ENCODE measurements at places on chromosomes 11 and 22.

- DNase-seq: peak; percentile 72
These were observed 44.7 kb upstream of the CXCR5 start for GRCh38 chr11:118838905-118839553.

DNA sequence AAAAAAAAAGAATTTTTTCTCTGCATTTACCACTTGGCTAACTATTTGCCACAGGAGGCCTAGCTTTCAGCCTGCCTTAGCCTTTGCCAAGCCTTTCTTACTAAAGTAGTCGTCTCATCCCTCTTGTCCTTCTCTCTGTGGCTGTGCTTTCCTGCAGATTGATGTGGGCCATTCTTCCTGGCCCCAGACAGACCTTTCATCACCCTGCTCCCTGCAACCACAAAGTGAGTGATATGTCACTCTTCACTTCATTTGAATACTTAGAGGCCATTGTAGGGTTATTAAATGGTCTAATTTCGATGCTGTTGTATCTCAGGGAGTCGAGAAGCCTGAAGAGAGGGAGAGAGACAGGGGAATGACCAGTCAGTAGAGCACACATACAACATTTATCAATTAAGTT lies 37.6 kb downstream of the ART5 start:
- no peak for DNase-seq

DNA sequence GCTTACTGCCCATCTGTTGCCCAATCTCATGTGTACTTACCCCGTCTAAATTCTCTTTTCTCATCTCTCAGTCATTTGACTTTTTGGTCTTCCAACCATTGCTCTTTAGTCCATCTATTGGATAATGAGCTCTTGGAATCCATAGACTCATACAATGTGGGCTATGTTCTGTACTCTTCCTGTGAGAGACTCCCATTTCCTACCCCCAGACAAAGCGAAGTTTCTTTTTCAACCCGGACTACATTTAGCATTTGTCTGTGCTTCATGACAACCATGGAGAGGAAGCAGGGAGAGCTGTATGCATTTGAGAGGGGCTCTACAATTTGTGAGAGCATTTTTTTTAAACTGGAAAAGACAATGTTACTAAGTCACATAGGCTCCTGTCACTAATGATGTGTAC lies 4.0 kb upstream of the ARHGAP42 start:
- DNase-seq: no peak

DNA sequence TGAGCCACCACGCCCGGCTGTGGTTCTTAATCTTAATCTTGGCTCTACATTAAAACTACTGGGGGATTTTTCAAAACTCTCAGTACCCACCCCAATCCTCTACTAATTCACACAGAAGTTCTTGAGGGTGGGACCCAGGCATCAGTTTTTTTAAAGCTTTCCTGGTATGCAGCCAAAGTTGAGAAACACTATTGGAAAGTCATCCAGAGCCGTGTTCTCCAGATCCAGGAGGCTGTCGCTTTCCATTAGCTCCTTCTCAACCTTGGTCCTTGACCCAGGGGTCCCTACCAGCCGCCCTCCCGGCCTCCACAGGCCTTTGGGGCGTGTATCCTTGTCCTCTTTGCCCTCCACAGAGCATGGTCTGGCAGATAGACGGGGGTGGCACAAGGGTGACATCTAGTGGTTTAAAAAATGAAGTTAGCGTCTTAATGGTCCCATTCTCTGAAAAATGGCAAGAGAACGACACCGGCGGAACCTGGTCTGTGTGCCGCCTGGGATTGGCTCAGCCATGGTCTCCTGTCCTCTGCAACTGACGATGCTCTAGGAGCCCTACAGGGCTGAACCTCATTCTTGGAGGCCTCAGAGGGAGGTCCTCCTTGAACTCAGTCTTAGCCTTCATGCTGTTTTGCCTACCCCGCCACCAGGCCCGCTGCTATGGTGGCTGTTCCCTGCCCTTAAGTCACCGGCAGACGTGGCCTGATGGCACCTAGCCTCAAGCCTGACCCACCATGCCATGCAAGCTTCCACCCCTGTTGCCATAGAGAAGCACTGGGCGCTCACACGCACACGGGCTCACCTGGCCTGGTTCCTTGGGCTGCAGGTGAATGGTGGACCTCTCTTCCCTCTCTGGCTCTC lies 152.0 kb upstream of the SYN3 start:
- peak; percentile 83 for DNase-seq

DNA sequence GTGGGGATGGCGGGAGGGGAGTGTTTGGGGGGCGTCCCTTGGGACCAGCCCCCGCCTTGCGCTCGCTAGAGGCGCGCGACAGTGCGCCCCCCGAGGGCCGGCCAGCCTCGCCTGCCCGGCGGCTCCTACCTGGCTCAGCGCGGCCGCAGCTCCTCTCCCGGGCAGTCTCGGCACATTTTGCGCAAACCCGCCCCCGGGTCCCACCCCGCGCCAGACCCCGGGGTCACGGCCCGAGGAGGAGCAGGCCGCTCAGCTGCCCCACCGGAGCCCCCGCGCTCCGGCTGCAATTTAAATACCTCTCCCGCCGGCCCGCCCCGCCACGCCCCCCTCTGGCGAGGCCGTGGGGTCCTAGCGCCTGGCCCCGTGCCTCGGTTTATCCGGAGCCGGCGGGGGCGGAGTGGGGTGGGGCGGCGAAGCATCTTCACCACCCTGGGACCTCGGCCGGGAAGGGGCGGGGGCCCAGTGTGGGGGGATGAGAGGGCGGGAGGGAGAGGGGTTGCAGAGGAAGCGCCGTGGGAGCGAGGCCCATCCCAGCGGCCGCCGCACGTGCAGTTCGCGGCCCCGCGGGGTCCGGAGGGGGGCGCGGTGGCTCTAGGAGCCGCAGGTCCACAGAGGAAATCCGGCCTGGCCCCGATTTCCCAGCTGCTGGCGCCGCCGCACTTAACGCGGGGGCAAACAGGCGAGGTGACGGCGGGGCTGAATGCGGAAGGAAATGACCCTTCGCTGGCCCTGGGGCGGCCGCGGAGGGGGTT lies at the start of gene LRRC32:
TSS of gene LRRC32 (minus strand) at position 263 of the 752 bp plus-strand sequence. CDS start 4,793 bp downstream, outside the sequence.
- peak; percentile 83 for DNase-seq

DNA sequence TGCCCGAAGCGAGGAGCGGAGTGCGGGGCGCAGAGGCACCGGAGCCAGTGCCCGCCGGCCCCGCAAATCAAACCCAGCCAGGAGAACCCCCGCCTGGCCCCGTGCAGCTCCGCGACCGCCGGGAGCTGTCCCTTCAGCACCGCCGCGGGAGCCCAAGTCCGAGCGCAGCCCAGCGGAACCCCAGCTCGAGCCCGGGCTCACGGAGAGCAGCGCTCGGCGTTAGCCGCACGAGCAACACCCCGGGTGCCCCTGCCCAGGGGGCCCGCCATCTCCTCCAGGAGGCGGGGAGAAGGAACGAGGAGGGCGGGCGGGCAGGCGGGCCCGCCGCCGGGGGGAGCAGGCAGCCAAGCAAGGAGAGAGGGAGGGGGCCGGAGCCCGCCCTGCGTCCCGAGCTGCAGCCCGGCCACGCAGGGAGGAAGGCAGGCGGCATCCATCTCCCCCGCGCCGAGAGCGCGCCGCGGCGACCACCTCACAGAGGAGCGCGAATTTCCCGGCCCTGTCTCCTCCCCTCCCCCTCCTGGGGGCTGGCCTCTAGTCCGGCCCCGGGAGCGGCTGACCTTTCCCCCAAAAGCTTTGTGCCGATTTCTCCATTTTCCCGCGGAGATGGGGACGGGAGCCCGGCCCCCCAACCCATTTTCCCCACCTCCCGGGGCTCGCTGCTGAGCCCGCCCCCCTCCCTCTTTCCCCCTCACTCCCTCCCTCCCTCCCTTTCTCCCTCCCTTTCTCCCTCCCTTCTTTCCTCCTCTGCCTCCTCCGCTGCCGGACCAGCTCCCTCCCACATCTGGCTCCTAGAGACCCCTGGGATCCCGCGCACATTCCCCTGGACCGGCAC lies 621 bp downstream of the KCNC1 start:
- no peak for DNase-seq

GRCh38 chr22:17597217-17597616 lies 31.3 kb downstream of the ATP6V1E1 start:
- no peak for DNase-seq

- DNase-seq: no peak
These were observed 24.3 kb downstream of the LMO2 start for GRCh38 chr11:33867561-33867960.

DNA sequence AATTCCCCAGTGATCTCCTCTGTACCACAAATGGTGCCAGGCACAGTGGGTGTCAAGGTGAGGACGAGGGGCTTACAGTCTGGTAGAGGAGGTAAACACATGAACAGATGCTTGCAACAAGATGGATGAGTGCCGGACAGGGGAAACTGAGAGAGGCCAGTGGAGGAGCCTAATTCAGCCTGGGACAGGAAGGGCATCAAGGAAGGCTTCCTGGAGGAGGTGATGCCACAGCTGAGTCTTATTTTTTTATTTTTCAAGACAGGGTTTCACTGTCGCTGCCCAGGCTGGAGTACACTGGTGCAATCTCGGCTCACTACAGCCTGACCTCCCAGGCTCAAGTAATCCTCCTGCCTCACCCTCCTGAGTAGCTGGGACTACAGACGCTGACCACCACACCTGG lies 18.8 kb upstream of the NEFH start:
- DNase-seq: no peak

- DNase-seq: peak; percentile 42
These were observed 21.5 kb upstream of the ETS1 start for GRCh38 chr11:128608746-128609407.

DNA sequence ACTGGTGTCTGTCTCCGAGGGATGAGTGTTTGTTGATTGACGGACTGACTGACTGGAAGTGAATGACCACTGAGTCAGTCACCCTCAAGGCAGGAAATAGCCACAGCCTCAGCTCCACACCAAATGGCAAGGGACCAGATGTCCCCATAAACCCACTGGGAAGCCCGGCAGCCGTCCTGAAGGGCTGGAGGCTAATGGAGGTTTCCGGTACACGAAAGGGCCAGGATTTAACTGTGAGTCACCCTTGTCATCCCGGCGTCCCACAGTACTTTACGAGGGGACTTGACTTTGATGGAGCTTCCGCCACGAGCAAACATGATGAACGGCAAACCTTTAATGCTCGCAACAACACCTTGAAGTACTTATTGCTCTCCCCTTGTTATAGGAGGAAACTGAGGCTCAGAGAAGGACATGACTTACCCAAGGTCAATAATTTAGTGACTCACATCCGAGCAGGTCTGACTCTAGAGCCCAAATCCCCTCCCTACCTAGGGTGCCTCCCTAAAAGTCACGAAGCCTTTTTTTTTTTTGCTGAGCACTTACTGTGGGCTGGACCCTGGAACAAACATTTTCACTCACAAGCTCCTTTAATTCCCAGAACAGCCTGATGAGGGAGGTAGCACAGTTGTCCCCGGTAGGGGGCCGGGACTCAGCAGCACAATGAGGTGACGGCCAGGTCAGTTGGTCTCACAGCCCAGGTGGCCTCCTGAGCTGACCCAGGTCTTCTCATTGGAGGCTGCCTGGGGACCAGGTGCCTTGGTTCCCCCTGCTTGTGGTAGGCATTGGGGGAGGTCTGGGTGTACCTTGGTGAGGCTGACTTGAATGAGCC lies 25.2 kb upstream of the GCAT start:
- no peak for DNase-seq

DNA sequence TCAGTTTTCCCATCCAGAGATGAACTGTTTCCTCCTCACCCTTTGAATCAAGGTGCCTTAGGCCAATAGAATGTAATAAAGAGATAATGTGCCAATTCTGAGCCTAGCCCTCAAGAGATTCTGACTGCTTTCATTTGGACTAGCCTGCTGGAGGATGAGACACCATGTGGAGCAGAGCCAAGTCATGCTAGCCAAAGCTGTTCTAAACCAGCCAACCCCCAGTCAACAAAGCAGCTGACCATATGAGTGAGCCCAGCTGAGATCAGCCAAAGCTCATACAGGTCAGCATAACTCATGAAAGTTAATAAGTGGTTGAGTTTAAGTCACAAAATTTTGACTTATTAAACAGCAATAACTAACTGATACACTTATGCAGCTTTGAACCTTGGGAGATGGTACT lies 66.7 kb upstream of the DBX1 start:
- DNase-seq: no peak

GRCh38 chr22:38305471-38306448 lies 11.5 kb downstream of the CSNK1E start:
- DNase-seq: peak; percentile 73

GRCh38 chr22:28410050-28410816 lies 269.4 kb downstream of the TTC28 start:
- no peak for DNase-seq

GRCh38 chr11:122322329-122322728 lies 206.3 kb upstream of the BLID start:
- no peak for DNase-seq

DNA sequence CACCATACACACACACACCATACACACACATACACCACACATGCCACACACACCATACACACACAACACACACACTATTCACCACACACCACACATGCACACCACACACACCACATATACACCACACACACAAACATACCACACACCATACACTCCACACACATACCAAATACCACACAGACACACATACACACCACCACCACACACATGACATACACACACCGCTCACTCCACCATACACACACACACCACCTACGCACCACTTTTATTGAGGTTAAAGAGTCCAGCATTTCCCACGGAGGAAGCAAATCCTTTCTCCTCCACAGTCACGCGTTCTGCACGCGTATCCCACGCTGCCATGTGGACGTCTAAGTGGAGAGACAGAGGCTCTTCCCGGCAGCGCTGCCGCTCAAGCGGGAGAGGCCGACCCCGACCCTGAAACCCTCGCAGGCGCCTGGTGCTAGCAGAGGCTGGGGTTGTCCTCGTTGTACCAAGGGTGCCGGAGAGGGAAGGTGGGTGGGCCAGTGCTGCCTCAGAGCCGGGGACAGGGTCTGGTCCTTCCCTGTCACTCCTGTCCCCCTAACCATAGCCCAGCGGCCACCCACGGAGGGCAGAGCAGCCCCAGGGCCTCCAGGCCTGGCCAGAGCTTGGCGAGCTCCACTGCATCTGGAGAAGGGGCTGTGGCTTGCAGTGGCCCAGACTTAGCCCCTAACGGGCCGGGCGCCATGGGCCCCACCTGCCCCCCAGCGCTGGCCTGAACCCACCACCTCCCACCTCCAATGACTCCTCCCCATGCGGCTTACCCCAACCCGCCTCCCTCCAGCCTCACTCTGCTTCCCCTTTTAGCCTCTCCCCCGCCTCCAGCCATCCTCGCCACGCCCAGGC lies 1495.0 kb downstream of the BRD1 start:
- DNase-seq: no peak

- DNase-seq: no peak
These were observed 72.1 kb downstream of the BARX2 start for GRCh38 chr11:129447654-129448239.

GRCh38 chr11:62832336-62833234 lies at the start of gene TEX54:
Gene TEX54 (minus strand): TSS chr11:62832841.
- no peak for DNase-seq

- no peak for DNase-seq
These were observed 23.1 kb downstream of the PRDM11 start for GRCh38 chr11:45169310-45170072.

DNA sequence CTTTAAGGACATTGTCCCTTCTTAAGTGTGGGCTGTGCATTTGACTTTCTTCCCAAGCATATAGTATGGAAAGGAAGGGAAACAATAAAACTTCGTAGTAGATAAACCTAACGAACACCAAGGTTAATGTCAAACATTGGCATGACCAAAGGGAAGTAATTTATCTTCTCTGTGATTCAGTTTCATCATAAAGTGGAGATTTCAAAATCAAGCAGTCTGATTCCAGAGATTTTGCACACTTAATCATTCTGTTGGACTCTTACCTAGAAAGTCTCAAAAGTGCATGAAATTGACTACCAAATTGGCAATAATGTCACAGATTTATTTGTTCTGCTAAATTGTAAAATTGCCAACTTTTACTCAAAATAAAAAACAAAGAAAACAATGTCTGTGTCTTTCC lies 559.7 kb downstream of the JRKL start:
- DNase-seq: no peak

GRCh38 chr11:112826026-112826425 lies 135.2 kb upstream of the NCAM1 start:
- DNase-seq: no peak
